ENCODE measurements at places on chromosomes 4 and X.

GRCh38 chr4:150950657-150951288 is 64.3 kb downstream of the LRBA start:
- DNase-seq = no peak

GRCh38 chr4:131137196-131137595 is 2011.9 kb upstream of the PCDH10 start:
- DNase-seq = no peak

DNA sequence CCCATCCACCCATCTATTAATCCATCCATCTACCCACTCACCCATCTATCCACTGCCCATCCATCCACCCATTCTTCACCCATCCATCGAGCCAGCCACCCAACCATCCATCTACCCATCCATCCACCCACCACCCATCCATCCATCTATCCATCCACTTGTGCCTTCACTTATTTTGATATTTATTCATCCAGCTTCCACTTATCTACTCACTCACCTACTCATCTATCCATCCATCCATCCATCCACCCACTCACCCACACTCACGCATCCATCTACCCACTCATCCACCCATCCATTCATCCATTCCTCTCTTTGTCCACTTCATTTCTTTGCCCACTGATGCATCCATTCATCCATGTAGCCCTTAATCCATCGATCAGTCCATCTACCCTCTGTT is 72.9 kb upstream of the AFAP1 start:
- no peak for DNase-seq

GRCh38 chr4:2436301-2436700 is 17.5 kb downstream of the CFAP99 start:
- peak; percentile 2 for DNase-seq

- no peak for DNase-seq
Observed at GRCh38 chr4:57249083-57249482, 138.9 kb upstream of the IGFBP7 start.

GRCh38 chrX:30822764-30823163 is 66.3 kb downstream of the TAB3 start:
- no peak for DNase-seq

- peak; percentile 30 for DNase-seq
Observed at GRCh38 chr4:184168406-184169019, 49.2 kb downstream of the ENPP6 start.

- DNase-seq = no peak
Observed at GRCh38 chrX:50402886-50403285, 67.7 kb downstream of the DGKK start.

GRCh38 chr4:24794916-24795665 is at the start of gene SOD3:
Gene SOD3, plus strand, starts transcription at chr4:24795573. Its CDS starts 3,949 bp downstream, at chr4:24799522.
- DNase-seq = peak; percentile 63

DNA sequence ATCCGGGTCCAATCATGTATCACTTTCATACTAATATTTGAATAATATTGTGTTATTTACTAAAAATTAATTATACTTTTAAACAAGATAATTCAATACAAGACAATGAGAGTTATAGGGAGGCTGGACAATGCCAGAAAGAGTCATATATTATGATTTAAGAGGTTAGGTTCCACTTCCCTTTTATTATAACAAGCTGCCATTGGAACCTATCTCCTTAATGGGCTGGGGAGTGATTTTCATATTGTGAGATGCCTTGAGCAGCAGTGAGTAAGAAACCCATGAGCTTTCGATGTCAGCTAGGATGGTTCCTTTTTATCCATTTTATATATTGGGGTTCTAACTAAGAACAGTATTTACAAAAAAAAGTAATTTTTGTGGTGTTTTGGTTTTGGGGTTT is 91.8 kb downstream of the MAB21L2 start:
- DNase-seq = no peak
